ENCODE measurements at places on chromosomes 5 and 9.
A peak's percentile ranks its signal among the peaks of the same experiment; 100 is the strongest.

DNA sequence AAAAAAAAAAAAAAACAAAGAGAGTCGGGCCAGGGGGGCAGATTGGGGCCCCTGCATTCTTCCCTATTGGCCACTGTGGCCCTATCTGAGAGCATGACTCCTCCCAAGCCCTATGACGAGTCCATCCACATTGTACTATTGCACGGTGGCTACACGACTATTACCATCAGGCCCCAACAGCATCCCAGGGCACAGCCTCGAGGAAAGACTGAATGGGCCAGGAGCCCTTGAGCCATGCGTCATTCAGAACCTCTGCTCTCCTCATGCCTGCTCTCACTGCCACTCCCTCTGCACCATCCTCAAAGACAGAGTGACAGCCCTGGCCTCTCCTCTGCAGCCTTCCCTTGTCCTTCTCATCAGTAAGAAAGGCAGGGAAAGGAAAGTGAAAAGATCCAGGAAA is 20.2 kb upstream of the ORM1 start:
- no peak for DNase-seq

DNA sequence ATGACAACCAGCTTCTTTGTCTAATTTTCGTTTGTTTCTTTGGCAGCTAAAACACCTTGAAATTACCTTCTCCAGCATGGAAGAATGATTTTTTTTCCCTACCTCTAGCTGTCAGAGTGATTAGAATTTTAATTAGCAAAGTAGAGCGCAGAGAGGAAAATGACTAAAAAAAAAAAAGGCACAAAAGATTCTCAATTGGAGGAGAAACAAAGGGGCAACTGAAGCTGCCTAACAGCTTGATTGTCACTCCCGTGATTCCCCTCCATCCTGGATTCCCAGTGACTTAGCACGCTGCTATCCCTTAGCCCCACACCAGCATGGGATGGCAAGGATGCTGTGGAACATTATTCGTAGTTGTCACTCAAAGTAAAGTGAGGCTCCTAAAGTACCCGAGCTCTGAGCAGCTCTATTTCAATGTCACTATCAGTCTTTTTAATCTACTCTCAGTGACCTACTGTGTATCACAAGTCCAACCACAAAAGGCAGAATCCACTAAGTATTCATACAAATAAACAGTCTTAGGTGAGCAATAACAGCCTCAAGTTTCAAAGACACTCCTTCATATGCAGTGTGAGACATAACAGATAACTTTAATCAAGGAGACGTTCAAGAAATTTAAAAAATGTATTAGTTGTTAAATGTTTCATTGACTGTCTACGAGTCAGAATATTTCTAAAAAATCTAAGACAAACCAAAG is 710.0 kb upstream of the GRAMD2B start:
- no peak for DNase-seq

GRCh38 chr9:115413766-115414382 is 295.9 kb upstream of the TNC start:
- no peak for DNase-seq

DNA sequence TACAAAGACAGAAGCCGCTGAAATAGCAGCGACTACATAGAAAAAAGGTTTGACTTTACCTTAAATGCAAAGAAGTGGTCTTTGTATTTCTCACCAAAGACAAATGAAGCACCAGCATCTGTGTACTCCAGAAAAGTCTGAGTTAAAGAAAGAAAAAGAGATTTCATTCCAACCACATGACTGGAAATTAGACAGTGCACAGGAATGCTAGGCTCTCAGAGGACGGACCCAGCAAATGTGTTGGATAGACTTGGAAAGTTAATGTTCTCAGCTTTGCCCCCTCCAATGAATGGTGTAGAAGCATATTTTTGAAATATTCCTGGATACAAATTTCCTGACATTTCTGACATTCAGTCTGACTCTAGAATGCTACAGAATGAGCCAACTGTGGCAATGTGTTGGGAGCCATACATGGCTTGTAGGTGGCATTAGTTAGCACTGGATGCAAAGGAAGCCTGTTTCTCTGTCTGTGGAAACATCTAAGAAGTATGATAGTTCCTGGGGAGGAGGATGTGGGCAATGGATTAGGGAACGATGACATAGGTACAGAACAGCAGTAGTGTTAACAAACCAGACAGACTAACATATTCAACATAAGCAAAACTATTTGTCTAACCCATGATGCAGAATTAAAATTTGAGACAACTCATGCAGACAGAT is 43.3 kb downstream of the SLC28A3 start:
- DNase-seq = peak; percentile 69

GRCh38 chr5:144832416-144832815 is 661.7 kb downstream of the KCTD16 start:
- DNase-seq = peak; percentile 9

GRCh38 chr5:75337366-75338021 is 474 bp downstream of the HMGCR start:
- peak; percentile 22 for DNase-seq

GRCh38 chr9:136253246-136254130 is 7.9 kb upstream of the QSOX2 start:
- DNase-seq = no peak

DNA sequence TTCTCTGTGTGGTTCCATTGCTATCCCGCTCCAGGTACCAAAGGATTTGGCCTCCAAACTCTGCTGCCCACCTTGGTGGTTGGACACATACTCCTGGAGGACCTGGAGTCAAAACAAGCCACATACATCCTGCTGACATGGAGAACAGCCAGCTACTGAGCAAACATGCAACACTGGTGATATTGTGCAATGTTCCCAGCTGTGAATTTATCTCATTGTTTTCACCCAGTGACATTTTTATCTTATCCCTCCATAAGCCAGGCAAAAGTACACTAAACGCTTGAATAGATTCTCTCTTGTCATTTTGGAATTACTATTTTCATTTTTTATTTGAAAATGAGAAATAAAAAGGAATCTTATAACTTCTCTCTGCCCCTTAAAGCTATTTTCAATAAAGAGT is 11.1 kb upstream of the CTSL start:
- DNase-seq = peak; percentile 94

GRCh38 chr9:76557674-76558225 is 98.8 kb downstream of the GCNT1 start:
- DNase-seq = no peak

DNA sequence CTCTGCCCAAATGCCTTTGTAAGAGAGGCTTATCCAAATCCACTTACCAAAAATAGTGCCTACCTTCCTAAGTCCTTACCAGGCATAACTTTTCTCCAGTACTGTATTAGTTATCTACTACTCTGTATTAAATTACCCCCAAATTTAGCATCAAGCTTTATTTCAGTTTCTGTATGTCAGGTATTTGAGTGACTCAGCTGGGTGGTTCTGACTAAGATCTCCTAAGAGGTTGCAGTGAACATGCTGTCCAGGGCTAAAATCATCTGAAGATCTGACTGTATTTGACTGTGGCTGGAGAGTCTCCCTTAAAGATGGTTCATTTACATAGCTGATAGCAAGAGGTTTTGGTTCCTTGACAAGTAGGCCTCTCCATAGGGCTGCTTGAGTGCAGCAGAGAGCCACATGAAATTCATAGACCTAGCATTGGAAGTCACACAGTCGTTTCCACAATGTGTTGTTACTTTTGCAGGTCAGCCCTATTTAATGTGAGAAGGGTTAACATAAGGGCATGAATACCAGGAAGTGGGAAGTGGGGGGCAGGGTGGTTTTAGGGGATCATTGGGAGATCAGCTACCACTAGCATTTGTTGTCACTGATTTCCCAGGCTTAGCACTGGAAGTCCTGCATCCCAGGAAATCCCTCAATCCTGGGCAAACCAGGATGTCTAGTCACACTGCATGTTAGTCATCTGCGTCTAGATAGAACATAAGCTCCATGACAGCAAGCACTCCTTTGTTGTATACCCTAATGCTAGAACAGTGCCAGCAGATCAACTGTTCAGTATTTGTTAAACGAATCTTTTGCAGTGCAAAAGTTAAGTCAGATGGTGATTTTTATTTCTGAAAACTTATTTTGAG is 2.0 kb upstream of the ZNF622 start:
- peak; percentile 89 for DNase-seq

DNA sequence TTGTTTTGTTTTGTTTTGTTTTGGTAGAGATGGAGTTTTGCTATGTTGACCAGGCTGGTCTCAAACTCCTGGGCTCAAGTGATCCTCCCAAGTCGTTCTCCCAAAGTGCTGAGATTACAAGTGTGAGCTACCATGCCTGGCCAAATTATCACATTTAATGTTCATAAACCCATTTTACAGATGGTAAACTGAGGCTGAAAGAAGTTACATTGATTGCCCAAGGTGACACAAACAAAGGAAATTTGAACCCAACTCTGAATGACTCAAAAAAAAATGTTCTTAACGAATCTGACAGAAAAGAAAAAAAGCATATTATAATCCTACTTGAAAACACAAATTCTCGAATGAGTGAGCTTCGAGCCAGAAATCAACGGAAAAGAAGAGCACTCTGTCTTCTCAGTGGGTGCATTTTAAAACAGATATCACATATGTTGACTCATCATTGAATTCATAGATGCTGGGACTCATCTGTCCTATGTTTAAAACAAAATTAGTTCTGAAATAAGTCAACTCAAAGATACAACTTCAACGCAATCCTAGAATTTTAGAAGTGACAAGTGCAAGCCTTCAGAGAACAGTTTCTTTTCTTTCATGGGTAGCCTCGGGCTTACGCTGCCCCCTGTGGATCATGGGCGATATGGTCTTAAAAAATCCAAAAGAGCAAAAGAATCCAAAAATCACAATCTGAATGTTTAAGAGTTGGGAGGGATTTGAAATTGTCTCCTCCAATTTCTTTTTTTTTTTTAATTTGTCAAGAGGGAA is 28.4 kb downstream of the TIMD4 start:
- no peak for DNase-seq

DNA sequence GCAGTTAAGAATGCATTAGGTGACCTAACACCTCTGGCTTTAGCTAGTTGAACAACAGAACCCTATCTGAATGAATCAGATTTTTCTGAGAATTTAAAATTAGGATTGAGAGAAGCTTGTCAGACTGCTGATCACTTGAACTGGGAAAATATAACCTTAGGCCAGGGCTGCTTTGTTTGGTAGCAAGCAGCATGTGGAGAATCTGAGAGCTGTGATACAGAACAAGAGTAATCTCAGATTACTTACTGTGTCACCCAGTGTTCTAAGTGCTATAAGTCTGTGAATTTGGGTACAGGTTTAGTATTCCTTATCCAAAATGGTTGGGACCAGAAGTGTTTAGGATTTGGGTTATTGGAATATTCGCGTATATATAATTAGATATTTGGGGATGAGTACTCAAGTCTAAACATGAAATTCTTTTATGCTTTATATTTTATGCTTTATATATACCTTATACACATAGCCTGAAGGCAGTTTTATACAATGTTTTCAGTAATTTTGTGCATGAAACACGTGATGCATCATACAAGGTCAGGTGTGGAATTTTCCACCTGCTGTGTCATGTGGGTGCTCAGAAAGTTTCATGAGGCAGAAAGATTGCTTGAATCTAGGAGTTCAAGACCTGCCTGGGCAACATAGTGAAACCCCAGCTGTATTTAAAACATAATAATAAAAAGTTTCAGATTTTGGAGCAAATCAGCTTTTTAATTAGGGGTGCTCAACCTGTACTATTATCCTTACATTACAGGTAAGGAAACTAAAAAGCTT is 8.3 kb upstream of the CHD1 start:
- DNase-seq = peak; percentile 17

GRCh38 chr5:157562111-157562581 is 13.4 kb downstream of the ADAM19 start:
- no peak for DNase-seq

GRCh38 chr5:142803428-142804125 is 33.4 kb downstream of the ARHGAP26 start:
- peak; percentile 75 for DNase-seq

DNA sequence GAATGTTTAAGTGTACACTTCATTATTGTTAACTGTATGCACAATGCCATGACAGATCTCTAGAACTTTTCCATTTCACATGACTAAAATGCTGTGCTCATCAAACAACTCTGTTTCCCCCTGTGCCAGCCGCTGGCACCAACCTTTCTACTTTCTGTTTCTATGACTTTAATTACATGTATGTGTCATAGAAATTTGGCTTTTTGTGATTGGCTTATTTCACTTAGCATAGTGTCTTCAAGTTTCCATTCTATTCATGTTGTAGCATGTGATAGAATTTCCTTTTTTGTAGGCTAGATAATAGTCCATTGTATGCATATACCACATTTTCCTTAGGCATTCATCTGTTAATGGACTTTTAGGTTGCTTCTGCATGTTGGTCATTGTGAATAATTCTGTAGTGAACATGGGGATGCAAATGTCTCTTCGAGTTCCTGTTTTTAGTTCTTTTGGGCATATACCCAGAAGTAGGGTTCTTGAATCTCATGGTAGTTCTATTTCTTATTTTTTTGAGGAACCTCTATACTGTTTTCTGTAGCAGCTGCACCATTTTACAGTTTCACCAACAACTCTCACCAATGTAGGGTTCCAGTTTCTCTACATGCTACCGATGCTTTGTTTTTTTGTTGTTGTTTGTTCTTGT is 184.4 kb upstream of the DMRT1 start:
- DNase-seq = no peak

DNA sequence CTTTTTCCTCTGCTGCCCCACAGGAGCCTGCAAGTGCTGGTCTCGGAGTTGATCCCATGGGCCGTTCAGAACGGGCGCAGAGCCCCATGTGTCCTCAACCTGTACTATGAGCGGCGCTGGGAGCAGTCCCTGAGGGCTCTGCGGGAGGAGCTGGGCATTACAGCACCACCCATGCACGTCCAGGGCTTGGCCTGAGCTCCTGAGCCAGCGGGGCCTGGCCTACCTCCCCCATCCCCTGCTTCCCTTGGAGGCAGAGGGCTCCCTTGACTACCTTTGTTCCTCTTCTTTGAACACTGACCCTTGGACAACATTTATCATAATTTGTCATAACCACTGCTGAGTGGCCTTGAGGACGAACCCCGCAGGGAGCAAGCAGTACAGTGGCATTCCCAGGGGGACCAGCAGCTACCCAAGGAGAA is 6.9 kb upstream of the SLC27A4 start:
- no peak for DNase-seq

- peak; percentile 42 for DNase-seq
Measured at GRCh38 chr9:130030651-130031127, 12.3 kb downstream of the FNBP1 start.

DNA sequence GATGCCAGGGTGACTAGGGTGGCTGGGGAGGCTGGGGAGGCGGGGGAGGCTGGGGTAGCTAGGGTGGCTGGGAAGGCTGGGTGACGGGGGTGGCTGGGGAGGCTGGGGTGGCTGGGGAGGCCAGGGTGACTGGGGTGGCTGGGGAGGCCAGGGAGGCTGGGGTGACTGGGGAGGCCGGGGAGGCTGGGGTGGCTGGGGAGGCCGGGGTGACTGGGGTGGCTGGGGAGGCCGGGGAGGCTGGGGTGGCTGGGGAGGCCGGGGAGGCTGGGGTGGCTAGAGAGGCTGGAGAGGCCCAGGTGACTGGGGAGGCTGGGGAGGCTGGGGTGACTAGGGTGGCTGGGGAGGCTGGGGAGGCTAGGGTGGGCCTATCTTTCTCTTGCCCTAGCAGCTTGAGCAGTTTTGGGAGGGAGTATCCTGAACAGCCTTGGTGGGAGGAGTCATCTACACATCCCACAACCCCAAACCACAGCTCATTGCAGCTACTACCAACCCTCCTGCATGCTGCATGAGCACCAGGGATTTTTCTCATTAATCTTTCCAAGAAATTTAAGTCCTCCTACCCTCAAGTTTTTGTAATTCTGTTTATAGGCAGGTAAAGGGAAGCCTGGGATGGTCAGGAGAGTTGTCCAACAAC is 203.2 kb upstream of the IRX1 start:
- no peak for DNase-seq
